GM13976 (cell line): ENCODE measurements at places on chromosomes 2 and 18.

DNA sequence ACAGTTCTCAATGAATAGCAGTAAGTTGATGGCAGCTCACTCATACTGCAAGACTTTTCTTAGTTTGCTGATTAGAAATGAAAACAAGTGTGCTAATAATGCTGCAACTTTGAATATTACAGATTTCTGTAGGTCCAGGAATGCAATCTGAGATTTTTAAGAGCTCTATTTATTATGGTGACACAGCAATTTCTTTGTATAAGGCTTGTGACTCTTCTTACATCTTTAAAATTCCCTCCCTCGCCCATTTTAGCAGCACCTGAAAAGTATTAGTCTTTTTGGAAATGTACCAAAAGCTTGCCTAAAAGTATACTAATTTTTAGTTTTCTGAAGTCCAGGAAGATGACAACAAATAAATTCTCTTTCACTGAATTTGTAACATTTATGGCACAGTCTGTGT is 4.4 kb upstream of the HTR2B start:
- DNase-seq = no peak

- DNase-seq = no peak
Observed at GRCh38 chr2:159067971-159068370, 99.5 kb downstream of the TANC1 start.

DNA sequence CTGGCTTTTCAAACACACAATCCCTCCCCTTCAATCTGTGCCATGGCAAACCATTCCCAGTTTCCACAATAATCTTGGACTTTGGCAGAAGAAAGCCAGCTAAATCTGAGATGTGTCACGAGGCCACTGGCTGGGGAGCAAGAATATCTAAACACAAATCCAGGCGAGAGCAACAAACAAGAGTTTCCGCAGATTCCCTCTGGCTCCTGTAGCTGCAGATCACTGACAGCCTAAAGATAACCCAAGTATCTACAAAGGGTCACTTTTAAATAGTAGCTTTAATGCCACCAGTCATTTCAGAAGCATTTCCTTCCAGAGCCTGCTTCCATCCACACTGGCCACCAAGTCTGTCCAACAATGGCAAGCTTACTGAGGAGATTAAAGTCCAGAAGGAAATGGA is 86.9 kb downstream of the ACVR1 start:
- no peak for DNase-seq

- no peak for DNase-seq
Observed at GRCh38 chr2:1605102-1606045, 138.9 kb downstream of the PXDN start.

DNA sequence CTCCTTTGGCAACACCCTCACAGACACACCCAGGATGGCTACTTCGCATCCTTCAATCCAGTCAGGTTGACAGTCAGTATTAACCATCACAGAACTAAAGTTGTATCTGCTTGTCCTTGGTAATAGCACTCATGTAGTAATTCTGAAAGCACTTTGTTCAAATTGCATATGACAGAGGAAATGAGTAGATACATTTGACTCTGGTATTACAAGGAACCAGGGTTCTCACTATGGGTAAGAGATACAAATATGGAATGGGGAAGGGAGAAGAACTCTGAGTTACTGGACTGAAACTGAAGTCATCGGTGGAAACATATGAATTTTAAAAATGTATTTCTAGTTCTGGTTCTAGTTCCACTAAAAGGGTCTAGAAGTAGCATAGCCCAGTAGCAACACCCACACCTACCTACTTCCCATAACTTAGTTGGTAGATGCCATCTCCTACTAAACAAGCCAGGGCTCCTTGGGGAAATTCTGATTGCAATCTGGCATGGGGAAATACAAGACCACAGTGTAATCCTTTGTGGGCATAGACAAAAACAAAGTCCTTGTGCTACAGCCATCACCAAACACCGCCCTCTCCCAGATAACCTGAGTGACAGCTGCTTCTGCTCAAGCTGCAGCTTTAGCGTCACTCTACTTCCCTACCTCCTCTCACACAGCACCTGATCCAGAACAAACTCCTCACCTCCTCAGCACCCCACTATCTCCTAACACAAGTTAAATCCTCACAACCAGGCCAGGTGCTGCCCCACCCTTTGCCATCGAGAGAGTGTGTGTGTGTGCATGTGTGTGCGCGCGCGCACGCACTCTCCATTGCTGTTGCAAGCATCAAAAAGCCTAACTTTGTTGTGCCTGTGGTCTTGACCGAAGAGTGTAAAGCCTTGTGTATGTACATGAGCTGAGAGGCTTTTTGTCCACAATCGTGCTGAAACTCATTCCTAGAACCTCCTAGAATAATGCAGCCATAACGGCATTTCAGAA is 31.4 kb upstream of the CD226 start:
- DNase-seq = peak; percentile 37

- DNase-seq = peak; percentile 56
Observed at GRCh38 chr2:9844576-9844975, 1.3 kb downstream of the TAF1B start.

DNA sequence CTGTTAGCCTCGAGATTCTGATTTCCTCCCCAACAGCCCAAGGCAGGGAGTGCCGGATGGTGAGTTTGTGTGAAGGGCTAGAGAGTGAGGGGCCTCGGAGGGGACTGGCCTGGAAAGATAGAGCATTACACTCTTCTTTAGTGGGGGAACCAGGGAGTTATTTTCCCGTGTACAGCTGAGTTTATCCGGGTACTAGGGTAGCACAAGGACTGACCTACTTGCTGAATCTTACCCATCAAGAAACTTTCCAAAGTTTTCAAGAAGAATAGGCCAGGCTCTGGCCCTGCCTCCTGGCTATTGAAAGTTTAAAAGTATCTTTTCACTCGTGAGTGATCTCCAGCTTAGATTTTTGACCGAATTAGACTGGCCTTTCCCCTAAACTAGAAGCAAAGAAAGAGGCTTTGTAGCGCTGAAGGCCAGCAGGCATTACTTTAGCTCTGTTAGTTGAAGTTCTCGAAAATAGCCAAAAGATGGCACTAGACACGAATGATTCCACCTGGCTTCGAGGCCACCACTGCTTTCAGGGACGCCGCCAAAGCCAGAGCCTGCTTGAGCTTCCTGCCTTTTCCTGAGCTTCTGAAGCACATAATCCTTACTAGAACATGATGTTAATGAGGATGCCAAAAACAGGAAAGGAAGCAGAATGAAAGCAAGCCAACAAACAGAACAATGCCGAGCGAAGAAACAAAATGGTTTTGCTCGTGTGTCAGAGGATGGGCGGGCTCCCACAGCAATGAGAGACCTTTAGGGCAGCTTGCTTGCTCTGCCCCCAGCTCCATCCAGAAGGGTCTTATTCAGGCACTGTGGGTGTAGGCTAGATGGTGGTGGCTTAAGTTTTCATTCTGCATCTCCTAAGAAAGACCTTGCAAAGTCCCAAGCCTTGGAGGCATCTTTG is 55.8 kb downstream of the TSN start:
- peak; percentile 70 for DNase-seq

DNA sequence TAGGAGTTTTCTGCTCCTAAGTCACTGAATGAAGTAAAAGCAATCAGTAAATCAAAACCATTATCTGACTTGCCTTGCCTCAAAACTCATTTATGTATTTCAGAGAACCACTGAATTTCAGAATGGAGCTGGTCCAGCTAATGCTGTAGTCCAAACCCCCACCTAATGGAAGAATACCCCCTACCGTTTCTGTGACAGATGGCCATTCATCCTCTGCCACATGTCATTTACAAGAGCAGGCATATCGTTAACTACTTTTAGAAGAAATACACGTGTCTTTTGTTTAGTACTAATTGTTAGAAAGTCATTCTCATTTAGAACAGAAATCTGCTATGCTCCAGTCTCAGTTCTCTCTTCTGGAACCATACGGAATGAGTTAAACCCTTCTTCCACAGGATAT is 12.8 kb upstream of the GALNT5 start:
- no peak for DNase-seq

- DNase-seq = no peak
Observed at GRCh38 chr2:113986762-113987290, 96.9 kb downstream of the ACTR3 start.
